Activated CD4-positive, alpha-beta memory T cell treated with anti-CD3 and anti-CD28 coated beads, Interleukin-2, amount 10 ng/mL, durations not matched to agents 7 days and 5 days (primary cell): ENCODE measurements at places on chromosomes 1 and 21.

DNA sequence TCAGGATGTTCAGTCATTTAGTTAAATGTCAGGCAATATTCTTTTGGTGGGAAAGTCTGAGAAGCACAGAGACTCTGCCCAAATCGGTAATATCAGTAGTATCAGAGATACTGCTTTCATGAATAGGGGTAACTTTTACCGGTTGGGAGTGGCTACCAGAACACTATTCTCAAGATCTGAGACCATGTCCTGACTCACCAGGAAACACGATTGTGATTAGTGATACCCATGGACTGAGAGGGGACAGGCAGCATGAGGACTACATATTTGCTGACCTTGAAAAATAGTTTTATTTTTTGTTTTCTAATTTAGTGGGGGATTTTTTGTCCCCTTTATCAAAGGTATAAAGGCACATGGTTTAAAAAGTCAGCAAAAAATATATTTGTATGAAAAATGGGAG, 76.0 kb upstream of the NEK2 start:
- DNase-seq = no peak

GRCh38 chr1:162165528-162165927, 96.0 kb downstream of the NOS1AP start:
- no peak for DNase-seq

DNA sequence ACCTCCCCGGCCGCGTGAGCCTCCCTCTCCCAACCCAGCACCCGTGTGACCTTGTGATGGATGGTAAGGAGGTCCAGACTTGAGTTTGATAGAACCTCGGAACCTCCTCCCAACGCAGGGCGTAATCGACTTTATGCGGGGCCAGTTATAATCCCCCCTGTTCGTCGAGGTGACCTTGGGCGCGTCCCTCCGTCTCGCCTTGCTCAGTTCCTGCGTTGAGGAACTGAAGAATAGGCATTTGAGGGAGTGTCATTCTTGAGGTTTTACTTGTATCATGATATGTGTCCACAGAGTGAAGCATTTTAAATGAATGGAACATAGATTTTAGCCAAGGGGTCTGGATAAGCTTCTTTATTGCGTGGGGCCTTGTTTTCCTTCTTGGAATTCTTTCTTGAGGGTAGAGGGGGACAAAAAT, 433 bp downstream of the TIMM17A start:
- DNase-seq = no peak

DNA sequence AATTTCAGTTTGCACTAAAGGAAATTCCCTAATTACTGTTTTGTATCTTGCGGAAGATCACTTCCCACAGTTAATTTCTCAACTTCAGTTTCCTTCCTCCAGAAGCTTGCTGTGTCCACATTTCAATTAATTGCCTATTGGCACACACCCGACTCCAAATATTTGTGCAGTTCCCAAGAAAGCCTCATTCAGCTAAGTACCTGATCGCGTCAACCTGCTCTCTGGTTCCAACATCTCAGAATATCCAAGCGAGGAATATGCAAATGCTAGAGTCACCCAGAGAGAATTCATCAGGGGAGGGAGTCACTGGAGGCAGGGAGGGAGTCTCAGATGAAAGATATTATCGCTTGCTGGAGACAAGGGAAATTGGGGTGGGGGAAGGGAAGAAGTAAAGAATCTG, 351.3 kb downstream of the RRAGC start:
- DNase-seq = no peak

DNA sequence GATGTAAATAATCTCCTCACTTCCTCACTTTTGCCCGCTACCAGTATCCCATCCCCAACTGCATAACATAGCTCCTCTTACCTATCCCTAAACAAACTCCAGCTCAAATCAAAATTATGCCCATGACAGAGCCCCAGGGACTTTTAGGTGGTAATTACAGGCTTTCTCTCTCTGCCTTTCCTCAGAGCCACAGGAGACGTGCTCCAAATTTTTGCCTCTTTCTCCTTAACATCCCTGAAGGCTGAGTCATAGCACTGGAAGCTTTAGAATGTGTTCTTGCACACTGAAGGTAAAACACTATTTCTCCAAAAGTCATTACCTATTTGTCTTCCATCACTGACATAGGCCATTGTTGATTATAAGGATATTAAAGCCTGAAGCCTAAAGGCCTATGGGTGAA, 263.5 kb upstream of the PLD5 start:
- no peak for DNase-seq

GRCh38 chr21:32717851-32718316, 9.9 kb downstream of the SYNJ1 start:
- DNase-seq = no peak

- no peak for DNase-seq
These were observed at the start of gene ERG for GRCh38 chr21:38498057-38498833. TSS of gene ERG (minus strand) at chr21:38498477. CDS start at chr21:38498380, 97 bp downstream.

GRCh38 chr1:175481126-175482070, 262.0 kb downstream of the TNR start:
- no peak for DNase-seq

DNA sequence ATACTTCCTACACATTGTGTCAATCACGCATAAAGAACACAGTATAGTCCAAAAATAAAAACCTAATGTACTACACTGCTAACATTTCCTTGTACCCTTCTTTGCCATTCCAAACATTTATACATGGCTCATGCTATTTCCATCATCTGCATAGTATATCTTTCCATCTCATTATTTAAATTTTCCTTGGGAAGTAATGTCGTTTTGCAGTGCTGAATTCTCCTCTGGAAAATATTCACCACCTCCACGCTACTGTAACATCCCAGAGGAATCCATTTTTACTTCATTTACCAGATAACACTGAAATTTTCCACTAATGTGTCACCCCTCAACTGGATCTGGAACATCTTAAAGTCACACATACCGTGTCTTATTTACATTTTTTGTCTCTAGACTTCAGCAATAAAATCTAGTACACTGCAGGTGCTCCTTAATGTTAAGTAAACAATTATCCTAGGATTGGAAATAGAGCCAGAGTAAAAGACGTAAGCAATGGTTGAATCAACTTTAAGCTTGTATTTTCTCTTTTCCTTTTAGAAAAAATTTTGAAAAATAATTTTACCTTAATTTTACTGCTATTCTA, 881.0 kb downstream of the AMY1C start:
- DNase-seq = no peak

GRCh38 chr1:115706587-115707425, 61.7 kb downstream of the CASQ2 start:
- DNase-seq = no peak

DNA sequence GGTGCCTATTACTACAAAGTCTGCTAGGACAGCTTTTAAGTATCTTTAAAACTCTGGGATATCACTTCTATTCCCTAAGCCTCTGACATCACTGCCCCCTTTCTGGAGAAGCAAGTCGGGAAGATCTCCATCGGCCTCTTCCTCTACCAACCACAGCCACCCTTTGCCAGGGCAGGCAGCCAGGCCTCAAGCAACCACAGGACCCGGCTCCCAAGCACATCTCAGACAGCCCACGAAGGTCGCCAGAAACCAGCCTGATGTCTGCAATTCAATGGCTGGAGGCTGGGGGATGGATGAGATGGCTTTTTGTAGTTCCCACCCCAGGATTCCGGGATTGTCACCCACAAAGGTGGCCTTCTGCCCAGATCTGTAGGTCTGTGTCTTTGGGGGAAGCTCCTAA, 70.7 kb downstream of the LGR6 start:
- no peak for DNase-seq

DNA sequence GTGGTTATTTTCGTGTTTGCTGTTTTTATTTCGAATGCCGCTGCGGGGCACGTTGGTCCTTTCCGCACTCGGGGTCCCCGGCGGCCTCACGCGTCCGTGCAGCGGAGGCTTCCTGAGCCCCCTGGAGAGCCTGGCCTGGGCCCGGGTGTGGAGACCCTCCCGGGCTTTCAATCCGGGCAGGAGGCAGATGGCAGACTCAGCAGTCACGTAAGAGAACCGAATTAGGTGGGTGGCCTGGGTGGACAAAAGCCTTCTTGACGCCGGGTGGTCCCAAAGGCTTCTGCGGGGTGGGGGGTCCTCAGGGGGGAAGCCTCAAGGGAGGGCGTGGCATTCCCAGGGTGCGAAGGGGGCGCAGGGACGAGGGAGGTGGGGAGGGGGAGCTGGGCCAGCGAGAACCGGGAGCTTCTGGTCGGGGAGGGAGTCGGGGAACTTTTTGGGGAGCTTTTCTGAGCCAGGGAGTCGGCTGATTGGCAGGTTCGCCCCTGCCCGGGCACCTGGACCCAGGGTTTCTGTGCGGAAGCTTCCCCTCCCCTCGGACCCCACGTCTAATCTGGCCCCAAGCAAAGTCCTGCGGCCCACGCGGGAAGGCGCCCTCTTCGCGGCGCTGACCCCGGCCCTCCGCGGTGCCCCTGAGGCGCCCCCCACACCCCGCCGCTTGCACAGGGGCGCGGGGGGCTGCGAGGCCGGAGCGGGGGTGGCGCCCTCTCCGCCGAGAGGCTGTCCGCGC, 1.3 kb upstream of the HES4 start:
- no peak for DNase-seq

DNA sequence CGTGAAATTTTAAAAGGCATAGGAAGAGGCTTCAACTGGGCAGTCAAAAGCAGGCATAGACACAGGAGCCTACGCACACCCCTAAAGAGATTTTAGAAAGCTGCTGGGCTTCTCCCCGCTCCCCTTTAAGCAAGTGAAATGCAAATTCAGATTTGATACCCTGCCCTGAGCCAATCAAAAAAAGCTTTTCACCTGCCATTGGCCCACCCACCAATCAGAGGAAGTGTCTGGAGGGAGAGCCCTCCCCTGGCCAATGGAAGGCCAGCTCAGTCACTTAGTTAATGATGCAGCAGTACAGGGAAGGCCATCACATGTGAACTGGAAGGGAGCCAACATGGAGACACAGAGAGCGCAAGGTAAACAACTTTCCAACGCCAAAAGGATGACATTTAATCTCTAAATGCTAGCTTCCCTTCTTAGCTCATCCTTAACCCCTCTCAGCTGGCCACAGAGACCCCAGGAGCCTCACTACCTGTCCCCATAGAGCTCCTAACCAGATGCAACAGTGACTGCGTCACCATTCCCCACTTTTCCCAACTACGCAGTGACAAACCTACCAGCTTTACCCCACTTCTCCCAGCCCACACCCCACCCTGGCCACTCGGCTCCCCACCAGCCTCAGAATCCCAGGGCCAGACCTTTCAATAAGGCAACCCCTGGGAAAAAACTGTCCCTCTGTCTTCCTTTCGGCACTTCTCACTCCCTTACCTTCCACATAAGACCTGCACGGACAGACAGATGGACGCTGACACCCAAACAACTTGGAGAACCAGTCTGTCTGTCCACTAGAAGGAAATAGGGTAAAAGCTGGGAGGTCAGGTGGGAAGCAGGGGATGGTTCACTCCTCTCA, 71.0 kb downstream of the CD46 start:
- DNase-seq = peak; percentile 46

DNA sequence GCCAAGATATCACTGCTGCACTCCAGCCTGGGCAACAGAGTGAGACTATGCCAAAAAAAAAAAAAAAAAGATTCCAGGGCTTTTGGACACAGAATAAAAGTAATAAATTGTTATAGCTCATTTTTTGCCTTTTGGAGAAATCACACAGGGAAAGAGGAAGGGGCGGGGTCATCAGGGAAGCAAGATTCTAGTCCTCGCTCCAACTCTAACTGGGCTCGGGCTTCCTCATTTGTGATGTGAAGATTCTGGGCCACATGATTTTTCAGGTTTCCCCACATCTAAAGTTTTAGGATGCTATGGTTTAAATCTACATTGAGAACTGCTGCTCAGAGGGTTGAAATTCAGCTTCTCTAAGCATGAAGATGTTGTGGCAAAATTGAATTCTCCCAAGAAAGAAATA, 179.3 kb upstream of the PLXNA2 start:
- DNase-seq = no peak

- no peak for DNase-seq
These were observed 1.3 kb upstream of the GNB1 start for GRCh38 chr1:1892079-1892762.

- no peak for DNase-seq
These were observed 3.9 kb downstream of the ZNF678 start for GRCh38 chr1:227567256-227567655.

DNA sequence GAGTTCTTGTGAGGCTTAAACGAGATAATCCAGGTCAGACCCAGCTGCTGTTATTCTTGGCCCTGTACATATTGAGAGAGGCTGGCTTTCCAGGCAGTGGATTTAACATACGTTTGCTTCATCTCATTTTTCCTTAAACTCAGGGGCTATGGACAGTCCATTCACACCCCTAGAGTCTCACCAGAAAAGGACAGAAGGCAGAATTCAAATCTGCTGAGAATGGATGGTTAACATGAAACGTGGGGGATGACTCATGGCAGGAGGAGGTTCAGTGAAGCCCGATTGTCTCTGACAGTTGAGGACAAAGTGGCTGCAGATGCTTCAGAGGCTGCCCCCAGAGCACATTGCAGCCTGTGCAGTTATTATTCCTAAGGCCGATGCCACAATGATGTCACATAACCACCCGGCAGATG, 39.5 kb downstream of the TGFB2 start:
- no peak for DNase-seq

DNA sequence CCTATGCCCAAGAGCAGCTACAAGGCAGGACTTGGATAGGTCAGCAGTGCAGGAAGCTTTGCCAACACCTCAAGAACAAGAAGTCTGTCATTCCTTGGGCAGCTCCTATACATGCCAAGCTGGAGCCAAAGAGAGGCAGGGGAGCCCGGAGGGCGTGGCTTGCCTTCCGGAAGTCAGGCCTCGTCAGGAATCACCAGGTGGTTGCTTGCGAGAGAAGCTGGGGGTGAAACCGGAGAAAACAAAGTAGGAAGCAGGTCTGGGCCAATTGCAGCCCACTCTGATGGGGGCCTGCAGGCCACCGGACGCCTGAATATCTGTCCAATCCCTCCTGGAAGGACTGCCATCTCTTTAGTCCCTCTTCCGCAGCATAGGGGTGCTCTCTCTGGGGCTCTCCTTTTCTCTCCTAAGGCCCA, 794 bp upstream of the FAM76A start:
- DNase-seq = no peak

- DNase-seq = no peak
These were observed 7.2 kb upstream of the ADAMTS1 start for GRCh38 chr21:26852423-26852822.

DNA sequence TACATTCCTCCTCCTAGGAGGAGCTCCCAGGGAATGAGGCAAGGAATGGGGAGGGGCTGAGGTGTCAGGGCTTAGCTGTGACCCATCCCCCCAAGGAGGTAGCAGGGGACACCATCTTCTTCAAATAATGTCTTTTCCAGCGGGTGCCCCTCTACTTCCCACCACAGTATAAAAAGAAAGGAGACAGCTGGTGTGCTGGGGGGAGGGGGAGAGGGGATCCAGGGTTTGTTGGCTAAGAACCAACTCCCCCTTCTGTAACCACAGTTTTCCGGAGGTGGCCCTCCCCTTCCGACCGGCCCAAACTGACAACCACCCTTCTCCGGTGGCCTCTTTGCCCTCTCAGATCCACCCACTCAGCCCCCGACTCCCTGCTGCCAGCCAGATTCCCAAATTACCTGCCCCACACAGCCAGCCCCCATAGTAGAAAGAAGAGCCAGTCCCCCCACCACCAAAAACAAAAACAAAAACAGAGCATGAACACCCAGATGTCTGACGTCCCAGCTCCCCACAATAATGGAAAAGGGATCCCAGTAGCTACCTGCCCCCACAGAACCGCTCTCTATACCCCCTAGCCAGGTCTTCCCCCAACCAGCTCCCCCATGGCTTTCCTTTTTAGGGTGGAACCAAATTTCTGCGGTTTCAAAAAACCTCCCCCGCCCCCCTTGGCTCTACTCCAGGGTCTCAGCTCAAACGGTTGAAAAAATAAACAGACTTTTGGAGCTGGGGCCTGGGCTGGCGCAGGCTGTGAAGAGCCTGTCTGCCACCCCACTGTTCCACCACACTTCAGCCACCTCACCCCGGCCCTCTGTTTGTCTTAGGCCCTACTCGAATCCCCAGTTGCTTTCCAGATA, 2.1 kb downstream of the ARHGEF2 start:
- DNase-seq = peak; percentile 59
